ENCODE measurements at places on chromosomes 3 and 15.

GRCh38 chr3:37916685-37917084, 55.0 kb downstream of the CTDSPL start:
- no peak for DNase-seq

DNA sequence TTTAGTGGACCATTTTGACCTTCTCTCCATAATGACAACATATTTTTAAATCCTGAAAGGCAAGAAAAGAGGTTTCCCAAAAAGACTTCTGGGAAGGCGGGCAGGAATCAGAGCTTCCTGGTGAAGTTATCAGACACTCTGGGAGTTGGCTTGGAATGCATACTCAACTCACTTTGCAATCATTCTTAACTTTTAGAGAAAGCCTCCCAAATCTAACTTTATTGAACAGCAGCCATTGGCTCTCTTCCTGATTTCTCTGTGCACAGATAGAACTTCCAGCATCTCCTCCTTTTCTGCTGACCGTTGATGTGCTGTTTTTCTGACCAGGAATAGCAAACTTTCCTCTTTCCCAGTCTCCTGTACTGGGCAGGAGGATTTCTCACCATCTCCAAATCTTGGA, 44.6 kb downstream of the PLCL2 start:
- no peak for DNase-seq

DNA sequence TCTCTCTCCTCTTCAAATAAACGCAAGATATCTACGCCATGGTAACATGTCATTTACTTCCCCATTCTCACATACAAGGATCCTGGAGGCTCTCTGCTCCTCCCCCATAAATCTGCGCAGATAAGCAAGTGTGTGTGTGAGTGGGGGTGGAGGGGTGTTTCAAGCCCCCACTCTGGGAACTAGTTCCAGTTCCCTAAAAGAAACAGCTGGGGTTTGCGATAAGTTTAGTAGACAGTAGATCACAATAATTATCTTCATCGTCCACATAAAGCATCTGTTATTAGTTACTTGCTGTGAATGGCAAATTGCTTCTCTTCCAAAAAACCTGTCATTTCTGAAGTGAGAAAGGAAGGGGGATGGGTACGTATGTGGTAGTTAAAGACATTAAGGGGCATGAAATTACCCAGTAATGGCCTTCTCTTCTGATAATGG, 79.8 kb downstream of the RBPMS2 start:
- DNase-seq = no peak

DNA sequence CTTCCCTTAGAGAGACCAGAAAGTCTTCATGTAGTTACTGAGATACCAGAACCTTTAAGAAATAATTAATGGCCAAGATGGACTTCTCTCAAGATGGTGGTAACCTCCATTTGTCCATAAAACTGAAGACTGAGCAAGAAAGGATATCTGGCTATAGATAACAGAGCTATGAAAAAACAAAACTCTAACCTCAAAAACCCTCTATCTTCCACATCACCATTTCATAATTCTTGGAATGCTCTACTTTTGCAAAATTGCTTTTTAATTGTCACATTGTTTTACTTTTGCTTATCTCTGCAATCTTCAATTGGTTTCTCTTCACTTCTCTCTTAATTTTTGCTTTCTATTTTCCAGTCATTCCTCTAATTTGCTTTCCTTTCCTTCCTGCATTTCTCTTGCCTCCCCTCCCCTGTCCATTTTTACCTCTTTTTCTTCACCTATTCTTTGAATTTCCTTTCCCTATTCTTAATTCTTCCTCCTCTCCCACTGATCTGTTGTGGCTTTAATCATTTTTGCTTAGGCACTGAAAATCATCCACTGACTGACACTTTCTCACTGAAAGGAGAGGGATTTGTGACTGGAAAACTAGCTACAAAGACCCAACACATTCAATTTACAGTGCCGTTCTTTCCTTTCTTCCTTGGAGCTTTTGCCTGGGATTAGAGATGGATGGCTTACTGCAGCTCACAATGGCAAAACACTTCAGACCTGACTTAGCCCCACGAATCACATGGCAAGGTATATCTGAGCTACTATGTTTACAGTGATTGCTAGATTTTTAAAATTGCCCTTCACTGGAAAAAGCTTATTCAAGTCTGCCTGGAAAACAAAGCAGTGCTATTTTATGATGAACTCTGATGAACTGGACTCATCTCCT, 242.8 kb downstream of the CHST2 start:
- DNase-seq = no peak

- no peak for DNase-seq
These were observed 9.8 kb upstream of the TNK2 start for GRCh38 chr3:195918176-195918575.

GRCh38 chr3:198017090-198017489, 57.1 kb downstream of the LMLN start:
- DNase-seq = no peak

DNA sequence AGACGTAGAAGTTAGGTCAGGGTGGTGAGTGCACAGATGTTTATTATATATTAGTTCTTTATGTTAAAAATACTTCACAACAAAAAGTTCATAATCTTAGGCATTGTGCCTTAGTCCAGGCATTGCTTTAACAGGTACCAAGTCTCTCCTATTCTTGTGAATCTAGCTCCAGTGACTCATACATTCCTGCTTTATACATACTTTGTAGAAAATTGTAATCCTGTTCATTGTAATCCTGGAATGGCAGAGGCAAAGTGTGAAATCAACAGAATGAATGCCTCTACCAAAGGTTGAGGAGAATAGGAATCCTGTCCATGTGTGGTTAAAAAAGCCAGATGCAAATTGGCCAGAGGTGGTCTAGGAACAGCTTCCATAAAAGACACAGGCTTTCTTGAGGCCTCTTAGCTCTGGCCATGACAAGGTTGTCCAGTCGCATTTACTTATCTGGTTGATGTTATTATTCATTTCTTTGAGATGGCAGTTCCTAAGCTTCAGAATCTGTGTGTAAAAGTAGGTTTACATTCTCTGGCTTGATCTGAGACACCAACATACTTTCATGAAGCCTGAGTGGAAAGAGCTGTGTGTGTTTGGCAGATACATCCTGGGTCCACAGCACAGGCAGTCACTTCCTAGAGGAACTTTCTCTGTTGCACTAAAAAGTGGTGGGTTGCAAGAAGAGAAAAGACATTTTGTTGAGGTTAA, 109.0 kb downstream of the CDIN1 start:
- no peak for DNase-seq

- no peak for DNase-seq
These were observed 82.2 kb downstream of the CADM2 start for GRCh38 chr3:85041001-85041400.

- no peak for DNase-seq
These were observed 2.7 kb upstream of the ALS2CL start for GRCh38 chr3:46695962-46696894.

GRCh38 chr15:101724675-101725005, 367 bp upstream of the TARS3 start:
- DNase-seq = no peak

GRCh38 chr3:148332509-148332908, 365.2 kb upstream of the AGTR1 start:
- no peak for DNase-seq

GRCh38 chr3:22506871-22507270, 696.3 kb upstream of the UBE2E2 start:
- DNase-seq = no peak

- DNase-seq = no peak
These were observed 285.3 kb downstream of the SV2B start for GRCh38 chr15:91385311-91385710.

GRCh38 chr15:48954538-48954937, 9.2 kb downstream of the SHC4 start:
- no peak for DNase-seq

DNA sequence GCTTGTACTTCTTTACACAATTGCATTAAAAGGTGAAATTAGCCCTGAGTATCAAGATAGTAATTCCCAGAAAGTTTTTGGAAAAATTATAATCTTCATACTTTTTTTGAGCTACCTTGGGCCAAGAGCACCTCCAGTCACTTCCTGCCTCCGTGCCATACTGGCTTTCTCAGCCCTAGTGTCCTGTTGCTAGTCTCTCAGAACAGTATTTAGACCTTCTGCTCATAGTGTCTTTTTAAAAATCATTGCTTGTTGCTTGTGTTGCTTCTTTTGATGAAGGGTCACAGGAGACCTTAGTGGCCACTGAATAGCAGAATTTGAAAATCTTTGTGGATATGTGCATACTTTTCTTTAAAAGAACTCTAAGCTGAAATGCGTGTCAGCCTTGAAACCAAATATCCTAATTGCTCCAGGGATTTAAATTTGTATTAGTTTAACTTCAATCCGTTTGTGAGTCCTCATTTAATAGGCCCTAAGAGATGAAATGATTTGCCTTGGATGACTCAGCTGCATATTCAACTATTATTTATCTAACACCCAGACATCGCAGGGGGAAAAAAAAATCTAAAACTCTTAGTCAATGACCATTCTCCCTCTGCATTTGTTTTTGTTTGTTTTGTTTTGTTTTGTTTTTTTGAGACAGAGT, 29.1 kb upstream of the LXN start:
- no peak for DNase-seq

- DNase-seq = no peak
These were observed 65.9 kb downstream of the IGF2BP2 start for GRCh38 chr3:185758912-185759311.

- no peak for DNase-seq
These were observed 60.1 kb upstream of the SPRED1 start for GRCh38 chr15:38192496-38192895.

- DNase-seq = no peak
These were observed 1.4 kb downstream of the FBLN2 start for GRCh38 chr3:13550423-13550690.

DNA sequence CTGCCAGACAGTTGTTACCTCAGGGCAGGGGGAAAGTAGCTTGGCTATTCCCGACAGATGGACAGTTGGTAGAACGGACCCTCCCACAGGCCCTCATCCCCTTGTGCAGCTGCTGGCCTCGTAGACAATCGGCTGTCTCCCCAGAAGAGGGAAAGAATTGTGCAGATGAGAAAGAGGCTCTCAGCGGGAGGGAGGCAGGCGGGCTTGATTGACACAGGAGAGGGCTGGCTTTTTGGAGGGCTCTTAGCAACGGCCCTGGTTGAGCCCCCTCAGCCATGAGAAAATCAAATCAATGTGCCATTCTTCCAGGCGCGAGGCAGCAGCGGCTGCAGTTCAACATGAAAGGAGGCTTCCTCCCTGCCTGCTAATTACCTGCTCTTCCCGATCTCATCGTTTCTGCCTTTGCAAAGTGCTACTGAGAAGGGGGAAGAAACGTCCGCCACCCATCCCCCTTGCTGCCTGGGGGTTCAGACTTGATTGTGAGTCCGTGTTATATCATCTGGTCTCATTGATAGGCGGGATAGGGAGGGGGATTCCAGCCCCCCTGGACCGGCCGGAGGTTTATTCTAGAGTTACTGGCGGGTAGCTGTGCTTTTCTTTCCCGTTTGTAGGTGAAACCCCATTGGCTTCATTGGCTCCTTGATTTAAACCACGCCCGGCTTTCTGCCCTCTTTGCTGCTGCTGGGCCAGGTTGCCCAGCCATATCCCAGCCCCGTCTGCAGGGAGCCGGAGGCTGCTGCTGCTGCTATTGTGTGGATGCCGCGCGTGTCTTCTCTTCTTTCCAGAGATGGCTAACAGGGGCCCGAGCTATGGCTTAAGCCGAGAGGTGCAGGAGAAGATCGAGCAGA, at the start of gene TAGLN3:
TSS of gene TAGLN3 (plus strand) at position 287 of the 848 bp plus-strand sequence. CDS start at position 788, 501 bp downstream.
- DNase-seq = no peak

GRCh38 chr3:78818161-78818985, 949.4 kb downstream of the ROBO1 start:
- DNase-seq = no peak
